ENCODE measurements at places on chromosomes 7 and 10.

- no peak for DNase-seq
Measured at GRCh38 chr10:97279121-97279815, 13.2 kb downstream of the ARHGAP19 start.

GRCh38 chr7:107125475-107125874 is 43.3 kb upstream of the HBP1 start:
- no peak for DNase-seq

GRCh38 chr10:32972929-32973328 is 14.9 kb upstream of the ITGB1 start:
- DNase-seq = no peak

- DNase-seq = peak; percentile 29
Measured at GRCh38 chr10:11874568-11875493, 51.7 kb downstream of the PROSER2 start.

GRCh38 chr7:37287131-37287855 is 161.4 kb downstream of the ELMO1 start:
- DNase-seq = no peak

DNA sequence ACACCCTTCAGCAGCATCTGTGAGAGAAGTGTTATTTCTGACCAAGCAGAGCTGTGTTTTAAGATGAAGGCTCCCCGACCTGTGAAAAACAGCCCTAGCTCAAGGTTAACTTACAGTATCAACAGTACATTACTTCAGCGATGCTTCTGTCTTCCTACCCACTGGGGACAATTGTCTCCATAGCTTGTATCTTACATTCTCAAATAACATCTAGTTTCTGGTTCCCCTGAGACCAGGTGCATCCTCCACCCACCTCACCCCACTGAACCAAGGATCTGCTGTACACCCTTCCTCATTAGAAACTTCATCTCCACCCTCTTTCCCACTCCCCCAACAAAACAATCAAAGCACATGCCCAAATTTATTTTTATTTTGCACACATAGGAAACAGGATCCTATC is 102.0 kb downstream of the VOPP1 start:
- no peak for DNase-seq

- DNase-seq = no peak
Measured at GRCh38 chr10:80694930-80695329, 157.2 kb downstream of the SH2D4B start.

DNA sequence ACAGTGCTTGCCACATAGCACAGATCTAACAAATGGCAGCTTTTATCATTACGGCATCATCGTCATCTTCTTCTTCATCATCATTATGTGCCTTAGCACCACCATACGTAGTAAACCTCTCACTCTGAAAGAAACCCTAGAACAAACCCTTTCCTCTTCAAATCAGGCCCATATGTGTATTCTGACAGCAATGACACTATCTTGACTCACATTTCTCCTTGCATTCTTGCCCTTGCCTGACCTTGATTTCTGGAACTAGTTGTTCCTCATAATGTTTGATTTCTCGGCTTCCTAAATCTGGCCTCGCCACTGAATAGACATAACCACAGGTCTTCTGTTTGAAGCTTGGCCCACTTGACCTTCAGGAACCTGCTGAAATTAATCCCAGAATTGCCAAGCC is 115.3 kb downstream of the DGKI start:
- DNase-seq = no peak

DNA sequence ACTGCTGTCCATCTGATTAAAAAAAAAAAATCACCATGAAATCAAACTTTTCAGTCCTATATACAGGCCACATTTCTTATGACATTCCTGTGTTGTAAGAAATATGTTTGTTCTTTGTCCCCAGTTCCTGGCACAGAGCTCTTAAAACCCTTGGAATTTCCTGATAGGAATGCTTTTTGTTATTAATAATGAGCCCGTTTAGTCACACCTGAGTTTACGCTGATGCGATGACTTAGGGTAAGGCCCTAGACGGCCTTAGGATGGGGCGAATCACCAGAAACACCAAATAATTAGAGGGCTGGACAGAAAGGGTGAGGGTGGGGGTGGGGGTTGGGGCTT is 17.5 kb downstream of the TSPAN15 start:
- no peak for DNase-seq

DNA sequence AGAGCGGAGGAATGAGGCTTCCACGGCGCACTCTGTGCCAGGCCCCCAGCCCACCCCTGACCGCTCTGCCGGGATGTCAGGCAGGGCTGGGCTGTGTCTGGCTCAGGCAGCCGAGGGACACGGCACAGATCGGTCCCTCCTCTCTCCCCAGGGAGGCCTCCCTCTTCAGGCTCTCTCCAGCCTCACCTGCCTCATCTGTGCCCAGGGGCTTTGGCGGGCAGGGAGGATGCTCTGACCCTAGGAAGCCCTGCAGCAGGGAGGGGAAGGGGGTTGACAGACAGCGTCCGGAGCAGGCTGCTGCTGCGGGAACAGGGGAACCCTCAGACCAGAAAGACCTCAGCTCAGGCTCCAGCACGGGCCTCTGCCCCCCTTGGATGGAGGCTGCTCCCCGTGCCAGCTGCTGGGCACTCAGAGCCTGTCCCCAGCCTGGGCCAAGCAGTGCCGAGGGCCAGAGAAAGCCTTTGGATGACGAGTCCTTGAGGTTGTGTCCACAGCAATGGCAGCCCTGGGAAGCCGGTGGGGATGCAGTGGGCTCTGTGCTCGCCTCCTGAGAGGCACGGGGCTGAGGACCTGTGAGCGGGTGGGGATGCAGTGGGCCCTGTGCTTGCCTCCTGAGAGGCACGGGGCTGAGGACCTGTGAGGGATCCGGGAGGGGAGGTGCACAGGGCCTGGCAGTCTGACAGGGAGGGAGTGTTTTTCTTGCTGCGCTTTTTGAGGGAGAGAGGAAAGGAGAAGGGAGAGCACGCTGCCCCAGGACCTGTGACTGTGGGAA is 66.9 kb downstream of the FOXL3 start:
- no peak for DNase-seq

- DNase-seq = no peak
Measured at GRCh38 chr7:128104108-128104742, 73.0 kb upstream of the LRRC4 start.

DNA sequence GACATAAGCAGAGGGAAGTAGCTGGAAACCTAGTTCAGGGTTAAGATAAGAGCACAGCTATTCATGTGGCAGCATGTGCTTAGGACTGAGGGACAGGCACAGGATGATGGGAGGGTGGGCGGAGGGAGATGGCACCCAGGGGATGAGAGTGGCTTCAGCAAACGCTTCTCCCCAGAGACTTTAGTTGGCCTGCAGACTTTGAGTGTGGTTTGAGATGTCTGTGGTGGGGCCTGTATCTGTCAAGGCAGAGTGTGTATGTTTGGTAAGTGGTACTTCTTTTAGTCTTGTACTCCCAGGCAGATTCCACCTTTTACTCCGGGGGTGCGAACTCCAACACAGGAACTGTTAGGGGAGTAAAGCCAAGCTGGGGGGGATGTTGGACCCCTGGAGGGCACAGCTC is 88.9 kb downstream of the WDFY4 start:
- DNase-seq = no peak

DNA sequence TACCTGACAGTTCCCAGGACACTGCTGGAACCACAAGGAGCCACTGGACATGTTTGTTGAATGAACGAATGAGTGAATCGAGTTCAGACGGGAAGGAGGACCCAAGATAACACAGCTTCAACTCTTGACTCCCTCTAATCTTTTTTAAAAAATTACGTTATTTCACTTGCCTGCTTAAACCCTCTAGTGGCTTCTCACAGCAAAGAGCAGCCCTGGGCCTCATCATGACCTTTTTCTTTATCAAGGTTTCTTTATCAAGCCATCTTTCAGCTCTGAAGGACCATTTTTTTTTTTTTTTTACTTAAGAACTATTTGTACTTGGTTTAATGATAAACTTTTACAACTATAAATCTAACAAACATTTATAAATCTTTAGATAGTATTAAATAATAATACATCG is 110.6 kb downstream of the TAX1BP1 start:
- no peak for DNase-seq

GRCh38 chr7:26853788-26854393 is 10.5 kb downstream of the SKAP2 start:
- no peak for DNase-seq

GRCh38 chr10:64385355-64385754 is 864.2 kb downstream of the REEP3 start:
- no peak for DNase-seq

- DNase-seq = no peak
Measured at GRCh38 chr7:150450491-150451001, at the start of gene GIMAP8. GIMAP8 (plus strand) TSS chr7:150450630; CDS start chr7:150466699, 16,069 bp downstream.

DNA sequence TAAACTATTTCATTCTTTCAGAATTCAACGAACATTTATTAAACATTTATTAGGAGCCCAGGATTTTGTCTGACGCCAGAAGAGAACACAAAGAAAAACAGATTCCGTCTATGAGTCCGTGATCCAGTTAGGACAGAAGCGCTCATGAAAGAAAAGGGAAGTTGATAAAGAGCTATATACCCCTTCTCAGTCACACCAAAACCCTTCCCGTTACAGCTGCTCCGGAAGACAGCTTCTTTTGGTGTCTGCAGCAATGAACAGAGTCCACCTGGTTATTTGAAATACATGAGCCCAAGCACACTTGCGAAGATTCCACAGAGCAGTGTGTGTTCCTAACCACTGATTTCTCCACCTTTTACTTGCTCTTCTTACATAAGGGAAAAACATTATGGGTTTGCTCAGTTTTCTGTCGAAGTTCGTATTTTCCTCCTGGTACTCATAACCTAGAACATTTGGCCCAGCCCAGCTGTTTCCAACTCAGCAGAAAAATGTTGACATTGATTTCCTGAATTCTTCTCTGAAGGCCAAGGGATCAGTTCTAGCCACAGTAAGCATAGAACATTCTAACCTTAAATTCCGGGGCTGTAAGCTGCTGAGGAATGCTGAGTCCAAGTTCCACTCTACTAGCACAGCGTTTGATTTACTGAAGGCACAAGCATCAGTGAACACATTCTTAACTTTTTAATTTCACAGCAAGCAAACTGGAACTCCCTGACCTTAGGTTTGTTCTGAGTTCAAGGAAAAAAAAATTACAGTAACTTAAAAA is 206.5 kb downstream of the SORCS1 start:
- DNase-seq = no peak

- no peak for DNase-seq
Measured at GRCh38 chr10:1476455-1476803, 260.9 kb downstream of the ADARB2 start.

DNA sequence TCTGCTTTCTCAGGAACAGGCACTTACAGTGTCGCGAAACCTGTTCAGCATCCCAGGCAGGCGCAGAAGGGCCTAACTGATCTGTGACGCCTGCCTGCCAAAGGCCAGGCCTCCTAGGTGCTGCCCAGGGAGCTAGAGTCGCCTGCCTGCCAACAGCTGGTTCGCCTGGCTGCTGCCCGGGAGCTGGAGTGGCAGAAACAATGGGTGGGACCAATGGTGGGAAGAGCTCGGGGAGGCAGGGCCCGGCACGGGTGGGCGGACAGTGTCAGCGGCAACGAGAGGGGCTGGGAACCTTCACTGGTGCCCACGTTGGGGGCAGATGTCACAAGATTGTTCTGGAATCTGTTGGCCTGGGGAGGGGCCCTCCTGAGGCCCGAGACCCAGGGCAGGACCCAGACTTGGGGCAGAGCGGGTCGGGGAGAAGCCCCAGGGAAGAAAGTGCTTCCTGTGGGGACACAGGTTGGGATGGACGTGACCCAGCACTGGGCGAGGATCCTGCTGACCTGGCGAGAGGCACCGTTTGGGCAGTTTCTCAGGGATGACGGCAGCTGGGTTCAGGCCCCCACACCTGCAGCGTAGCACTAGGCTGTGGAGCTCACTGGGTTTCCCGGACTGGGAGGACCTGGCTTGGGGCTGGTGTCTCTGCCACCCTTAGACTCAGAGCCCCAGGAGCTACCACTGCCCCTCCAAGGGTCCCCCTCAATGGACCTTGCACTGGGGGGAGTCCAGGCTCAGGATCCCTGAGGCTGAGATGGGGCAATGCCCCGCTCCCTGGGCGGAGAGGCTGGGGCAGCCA is 181.8 kb downstream of the ELFN1 start:
- no peak for DNase-seq

GRCh38 chr10:4131407-4132215 is 346.6 kb upstream of the KLF6 start:
- DNase-seq = no peak

DNA sequence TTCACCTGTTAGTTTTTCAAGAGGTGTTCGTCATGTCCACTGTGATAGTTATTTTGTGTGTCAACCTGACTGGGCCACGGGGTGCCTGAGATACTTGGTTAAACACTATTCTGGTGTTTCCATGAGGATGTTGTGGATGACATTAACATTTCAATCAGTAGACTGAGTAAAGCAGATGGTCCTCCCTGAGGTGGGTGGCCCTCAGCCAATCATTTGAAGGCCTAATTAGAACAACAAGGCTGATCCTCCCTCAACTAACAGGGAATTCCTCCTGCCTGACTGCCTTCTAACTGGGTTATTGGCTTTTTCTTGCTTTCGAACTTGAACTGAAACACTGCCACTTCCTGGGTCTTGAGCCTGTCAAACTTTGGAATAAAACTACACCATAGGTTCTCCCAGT is 75.8 kb downstream of the ENO4 start:
- no peak for DNase-seq

DNA sequence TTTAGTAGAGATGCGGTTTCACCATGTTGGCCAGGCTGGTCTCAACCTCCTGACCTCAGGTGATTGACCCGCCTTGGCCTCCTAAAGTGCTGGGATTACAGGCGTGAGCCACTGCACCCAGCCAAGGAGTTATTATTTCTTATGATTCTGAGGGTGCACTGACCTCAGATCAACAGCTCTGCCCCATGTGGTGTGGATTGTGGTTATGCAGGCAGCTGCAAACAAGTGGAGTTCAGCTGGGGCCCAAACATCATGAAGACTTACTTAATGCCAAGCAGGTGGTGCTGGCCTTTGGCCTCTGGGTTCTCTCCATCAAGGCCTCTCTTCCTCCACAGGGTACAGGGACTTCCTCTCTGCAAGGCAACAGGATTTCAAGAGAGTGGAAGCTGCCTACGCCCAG is 45.1 kb upstream of the OPTN start:
- no peak for DNase-seq

DNA sequence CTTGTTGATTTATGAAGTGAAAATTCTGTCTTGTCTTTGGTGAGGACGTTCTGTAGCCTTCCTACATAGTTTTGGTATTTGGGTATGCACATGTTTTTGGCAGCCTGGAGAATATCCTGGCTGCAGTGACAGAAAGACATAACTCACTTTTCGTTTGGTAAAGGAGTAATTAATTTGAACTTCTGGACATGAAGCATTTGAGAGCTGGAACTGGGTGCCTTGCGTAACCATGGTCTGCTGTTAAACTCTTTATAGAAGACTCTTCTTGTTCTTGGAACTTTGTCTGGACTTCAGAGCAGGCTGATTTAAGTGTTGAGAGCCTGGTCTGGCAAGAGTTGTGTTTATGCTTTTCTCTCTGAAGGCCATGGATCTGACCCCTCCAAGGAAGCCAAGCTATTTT is 231.3 kb downstream of the LRMDA start:
- DNase-seq = no peak
